ENCODE measurements at places on chromosomes 12 and 14. TPM values are rescaled to one million over a fixed set of nuclear protein-coding genes. Genes with fewer than 3 reads are reported as not detected.

- no peak overlapping the region for H3K4me3 ChIP-seq
- no peak for DNase-seq
- H3K4me1 ChIP-seq, result no peaks in the 10 kb centered on the region
- H3K36me3 ChIP-seq, result no peaks in the 10 kb centered on the region
- H3K27ac ChIP-seq, result no peak overlapping the region
- no peaks in the 10 kb centered on the region for H3K27me3 ChIP-seq
Observed at GRCh38 chr12:71900091-71900490, 38.6 kb upstream of the TPH2 start.

GRCh38 chr14:73829526-73830431 lies 21.9 kb upstream of the PTGR2 start:
- no peaks in the 10 kb centered on the region for H3K4me1 ChIP-seq
- H3K27ac ChIP-seq, result no peak overlapping the region
- DNase-seq, result no peak
- no peaks in the 10 kb centered on the region for H3K36me3 ChIP-seq
- no peaks in the 10 kb centered on the region for H3K27me3 ChIP-seq

DNA sequence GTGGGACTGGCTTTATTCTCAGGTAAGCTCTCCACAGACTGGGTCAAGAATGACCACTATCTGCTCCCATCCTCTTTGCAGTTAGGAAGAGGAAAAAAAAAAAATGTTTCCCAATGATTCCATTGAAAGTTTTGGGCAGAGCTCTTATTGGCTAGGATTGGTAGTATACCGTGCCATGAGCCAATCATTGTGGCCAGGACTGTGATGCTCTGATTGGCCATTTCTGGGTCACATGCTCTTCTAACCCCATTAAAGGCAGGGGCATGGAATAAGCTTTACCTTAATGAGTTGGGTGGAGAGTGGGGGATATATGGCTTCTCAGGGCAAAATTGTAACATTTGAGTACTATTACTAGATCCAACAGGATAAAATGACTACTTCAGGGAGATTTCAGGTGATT lies 49.4 kb upstream of the WSCD2 start:
- H3K4me3 ChIP-seq, result no peak overlapping the region
- H3K27ac ChIP-seq, result no peak overlapping the region
- peak; percentile 31 for DNase-seq
- no peaks in the 10 kb centered on the region for H3K4me1 ChIP-seq
- H3K27me3 ChIP-seq, result no peaks in the 10 kb centered on the region
- H3K36me3 ChIP-seq, result no peaks in the 10 kb centered on the region

VDR gene
- 3.7 TPM for polyA plus RNA-seq

DNA sequence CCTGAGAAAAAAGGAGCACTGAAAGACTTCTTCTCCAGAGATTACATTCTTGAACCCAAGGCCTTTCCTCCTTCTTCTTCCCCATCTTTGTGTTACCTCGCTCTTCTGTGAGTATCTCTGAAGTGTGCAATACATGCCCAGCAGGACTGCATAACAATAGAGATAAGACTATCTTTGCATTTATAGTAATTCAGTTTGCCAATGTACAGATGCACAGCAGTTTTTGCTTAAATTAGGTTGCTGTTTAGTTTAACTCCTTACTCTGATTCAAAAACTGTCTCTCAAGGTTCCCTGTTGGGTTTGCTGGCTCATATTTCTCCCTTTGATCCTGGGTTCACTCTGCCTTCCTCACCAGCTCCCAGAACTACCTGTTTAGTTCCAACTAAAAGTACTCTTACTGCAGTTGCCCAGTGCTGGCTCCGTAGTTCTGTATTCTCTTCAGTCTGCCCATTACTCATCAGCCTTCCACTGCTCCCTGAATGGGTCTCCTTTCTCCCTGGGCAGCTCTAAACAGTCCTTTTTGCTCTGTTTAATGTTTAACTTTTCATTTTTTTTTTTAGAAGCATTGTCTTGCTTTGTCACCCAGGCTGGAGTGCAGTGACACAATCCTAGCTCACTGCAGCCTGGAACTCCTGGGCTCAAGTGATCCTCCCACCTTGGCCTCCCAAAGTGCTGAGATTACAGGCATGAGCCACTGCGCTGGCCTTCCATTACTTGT lies 180.6 kb upstream of the CAND1 start:
- no peaks in the 10 kb centered on the region for H3K36me3 ChIP-seq
- DNase-seq, result no peak
- H3K27me3 ChIP-seq, result no peaks in the 10 kb centered on the region
- no peak overlapping the region for H3K27ac ChIP-seq
- no peak overlapping the region for H3K4me3 ChIP-seq

PLEKHG3 gene
- polyA plus RNA-seq, result 21.6 TPM
